NCI-H187 (cell line): ENCODE measurements at places on chromosomes 6 and 20.

- no peak for DNase-seq
Observed at GRCh38 chr6:134435814-134436280, 117.9 kb upstream of the SGK1 start.

DNA sequence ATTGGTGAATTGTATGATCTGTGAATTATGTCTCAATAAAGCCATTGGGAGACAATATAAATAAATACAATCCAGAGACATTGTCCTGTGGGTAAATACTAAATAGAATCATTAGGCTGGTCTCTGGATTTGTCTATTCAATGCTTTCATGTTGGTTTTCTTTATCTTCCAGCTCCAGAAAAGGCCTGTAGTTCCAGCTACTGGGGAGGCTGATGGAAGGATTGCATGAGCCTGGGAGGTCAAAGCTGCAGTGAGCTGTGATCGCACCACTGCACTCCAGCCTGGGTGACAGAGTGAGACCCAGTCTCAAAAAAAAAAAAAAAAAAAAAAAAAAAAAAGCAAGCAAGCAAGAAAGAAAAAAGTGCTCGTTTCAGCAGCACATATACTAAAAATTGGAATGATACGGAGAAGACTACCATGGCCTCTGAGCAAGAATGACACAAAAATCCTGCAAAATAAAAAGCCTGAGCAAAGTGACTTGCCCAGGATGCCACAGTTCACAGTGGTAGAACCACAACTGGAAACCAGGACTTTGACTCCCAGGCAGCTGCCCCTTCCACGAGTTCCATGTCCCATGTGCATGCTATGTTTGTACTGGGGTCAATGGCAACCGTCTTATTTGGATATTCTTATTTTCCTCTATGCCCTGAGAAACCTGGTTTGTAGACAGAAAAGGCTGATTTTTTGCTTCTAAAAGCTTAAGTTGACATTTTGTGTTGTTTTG lies 33.6 kb upstream of the GMPR start:
- no peak for DNase-seq

GRCh38 chr20:7866285-7866684 lies 74.0 kb downstream of the HAO1 start:
- no peak for DNase-seq

DNA sequence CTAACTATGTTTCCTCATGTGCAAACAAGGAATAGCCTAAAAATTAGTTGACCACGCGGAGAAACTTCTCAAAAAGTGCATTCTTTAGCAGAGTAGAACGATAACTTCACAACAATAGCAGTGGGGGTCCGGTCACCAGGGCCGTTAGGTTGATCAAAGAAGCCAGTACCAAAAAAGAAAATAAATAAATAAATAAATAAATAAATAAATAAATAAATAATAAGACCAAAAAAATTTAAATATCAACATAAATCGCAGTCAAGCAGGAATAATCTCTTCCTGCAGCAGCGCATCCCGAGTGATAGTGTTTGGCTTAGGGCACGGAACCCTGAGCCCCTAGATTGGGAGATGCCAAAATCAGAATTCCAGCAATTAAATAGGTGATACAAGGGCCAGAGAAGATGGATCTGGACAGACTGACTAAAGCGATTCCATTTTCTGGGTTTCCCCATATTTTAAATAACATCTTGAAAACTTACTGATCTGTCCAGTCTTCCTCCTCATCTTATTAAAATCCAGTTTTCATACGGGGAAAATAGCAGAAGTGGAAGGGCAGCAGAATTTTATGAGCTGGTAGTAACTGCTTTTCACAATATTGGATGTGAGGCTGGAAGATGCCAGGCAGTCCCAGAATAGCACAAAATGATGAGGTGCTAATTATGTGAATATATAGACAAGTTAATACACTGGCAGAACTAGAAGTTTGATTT lies 4.4 kb upstream of the OLIG3 start:
- DNase-seq = no peak

DNA sequence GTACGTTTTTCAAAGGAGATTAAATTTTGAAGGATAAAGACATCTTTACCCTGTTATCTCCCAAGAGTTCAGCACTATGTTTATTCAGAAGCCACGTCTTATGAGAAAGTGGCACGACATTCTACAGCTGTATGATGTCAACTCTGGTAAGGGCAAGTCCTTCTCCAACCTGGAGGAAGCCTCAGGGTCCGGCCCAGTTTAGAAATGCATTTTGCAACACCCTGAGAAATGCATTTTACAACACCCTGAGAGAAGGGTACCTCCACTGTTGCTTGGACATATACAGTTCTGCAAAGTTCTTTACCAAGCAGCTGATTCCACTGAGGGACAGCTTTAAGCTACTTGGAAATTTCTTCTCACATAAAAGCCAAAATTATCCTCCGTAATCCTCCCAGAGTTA lies 17.5 kb downstream of the NAPB start:
- DNase-seq = no peak
